CD4-positive, alpha-beta T cell treated with Interleukin-12 subunit alpha and Interleukin-12 subunit beta, for 1 hour (primary cell): ENCODE measurements at places on chromosomes 4 and X.
A peak's percentile ranks its signal among the peaks of the same experiment; 100 is the strongest.

GRCh38 chr4:954211-955020, 19.0 kb downstream of the DGKQ start:
- DNase-seq: no peak

DNA sequence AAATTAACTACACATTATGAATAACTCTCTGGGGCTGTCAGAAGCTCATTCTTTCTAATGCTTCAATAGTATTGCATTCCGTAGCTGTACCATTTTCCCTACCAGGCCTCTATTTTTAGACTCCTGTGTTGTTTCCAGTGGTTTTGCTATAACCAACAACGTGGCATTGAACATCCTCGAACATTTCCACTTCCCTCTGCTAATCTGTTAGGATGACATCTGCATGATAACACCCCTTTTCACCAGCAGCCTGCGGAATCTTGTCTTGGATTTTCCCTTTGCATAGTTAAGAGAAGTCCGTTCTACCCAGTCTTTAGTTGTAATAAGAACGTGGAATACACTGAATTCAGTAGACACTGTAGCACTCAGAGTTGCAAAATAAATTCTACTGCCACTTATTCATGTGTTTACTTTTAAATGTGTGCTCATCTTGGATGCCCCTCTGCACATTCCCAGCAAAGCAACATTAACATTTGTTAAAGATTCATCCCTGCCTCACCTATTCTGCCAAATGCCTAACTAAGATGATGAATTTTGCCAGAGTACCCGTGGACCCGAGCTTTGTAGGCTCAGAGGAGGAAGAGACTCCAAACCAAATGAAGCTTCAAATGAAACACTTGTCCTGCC, 55.6 kb downstream of the SEL1L3 start:
- DNase-seq: no peak

GRCh38 chrX:49725923-49726904, 30.4 kb upstream of the PAGE1 start:
- no peak for DNase-seq

DNA sequence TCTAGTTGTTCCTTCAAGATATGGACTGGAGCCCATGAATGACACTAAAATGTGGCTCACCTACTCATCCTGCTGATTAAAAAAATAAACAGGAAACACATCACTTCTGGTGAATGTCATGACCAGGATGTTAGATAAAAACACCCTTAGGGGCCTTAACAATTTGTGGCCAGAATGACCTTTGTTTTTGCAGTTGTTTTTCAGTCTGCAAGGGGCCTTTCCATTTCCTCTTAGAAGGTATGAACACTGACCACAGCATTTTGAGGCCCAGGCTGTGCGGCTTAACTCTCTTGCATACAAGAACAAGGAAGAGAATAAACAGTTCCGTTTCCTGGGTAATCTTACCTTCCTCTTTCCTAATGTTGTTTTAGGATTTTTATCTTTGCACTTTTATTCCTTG, 113.2 kb downstream of the IL1RAPL2 start:
- no peak for DNase-seq

DNA sequence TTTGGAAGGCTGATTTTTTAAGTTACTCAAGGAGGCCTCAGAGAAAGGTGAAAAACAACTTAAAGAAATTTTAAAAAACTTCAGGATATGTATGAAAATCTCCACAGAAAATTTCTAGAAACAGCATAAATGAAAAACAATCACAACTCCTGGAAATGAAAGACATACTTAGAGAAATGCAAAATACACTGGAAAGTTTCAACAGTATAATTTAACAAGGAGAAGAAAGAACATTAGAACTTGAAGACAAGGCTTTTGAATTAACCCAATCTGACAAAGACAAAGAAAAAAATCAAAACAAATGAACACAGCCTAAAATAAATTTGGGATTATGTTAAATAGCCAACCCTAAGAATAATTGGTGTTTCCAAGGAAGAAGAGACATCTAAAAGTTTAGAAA, 300.5 kb downstream of the ANTXR2 start:
- DNase-seq: no peak

- no peak for DNase-seq
Observed at GRCh38 chr4:106529348-106530023, 160.9 kb upstream of the GIMD1 start.

- no peak for DNase-seq
Observed at GRCh38 chr4:16056681-16057385, 27.0 kb downstream of the PROM1 start.

DNA sequence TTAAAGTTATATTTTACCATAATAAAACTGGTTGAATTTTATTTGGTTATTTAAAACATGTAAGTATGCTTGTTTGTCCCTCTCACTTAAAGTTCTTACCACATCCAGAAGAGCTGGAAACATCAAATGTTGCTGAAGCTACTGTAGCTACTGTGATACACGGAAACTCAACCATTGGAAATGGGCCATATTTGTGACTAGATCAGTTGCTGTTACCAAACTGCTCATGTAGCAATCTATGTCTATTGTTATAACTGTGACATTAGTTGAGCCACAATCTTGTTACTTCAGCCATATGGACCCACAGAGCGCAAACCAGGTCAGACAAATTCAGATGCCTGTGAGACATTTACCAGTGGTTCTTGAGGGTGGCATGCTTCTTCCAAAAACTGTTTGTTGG, 41.6 kb downstream of the NDNF start:
- DNase-seq: no peak

GRCh38 chrX:140492066-140492994, 12.5 kb downstream of the SOX3 start:
- no peak for DNase-seq

GRCh38 chrX:65586491-65586890, 51.9 kb upstream of the LAS1L start:
- no peak for DNase-seq

DNA sequence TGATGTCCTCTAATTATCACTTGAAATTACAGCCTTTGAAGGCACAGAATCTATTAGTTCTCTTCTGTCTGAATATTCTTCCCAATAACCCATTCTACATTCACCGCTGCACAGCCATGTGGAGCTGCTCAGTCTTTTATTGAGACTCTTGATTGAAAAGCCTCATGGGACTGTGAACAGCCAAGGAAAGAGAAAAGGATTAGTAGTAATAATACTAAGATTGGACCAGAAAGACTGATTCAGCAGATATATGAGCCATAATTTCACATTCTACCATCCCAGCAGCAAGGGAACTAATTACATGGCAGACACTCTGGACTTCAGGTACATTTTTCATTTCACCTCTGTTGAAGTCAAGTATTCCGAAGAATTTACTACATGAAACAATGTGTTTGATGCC, 2471.7 kb downstream of the ARAP2 start:
- no peak for DNase-seq

DNA sequence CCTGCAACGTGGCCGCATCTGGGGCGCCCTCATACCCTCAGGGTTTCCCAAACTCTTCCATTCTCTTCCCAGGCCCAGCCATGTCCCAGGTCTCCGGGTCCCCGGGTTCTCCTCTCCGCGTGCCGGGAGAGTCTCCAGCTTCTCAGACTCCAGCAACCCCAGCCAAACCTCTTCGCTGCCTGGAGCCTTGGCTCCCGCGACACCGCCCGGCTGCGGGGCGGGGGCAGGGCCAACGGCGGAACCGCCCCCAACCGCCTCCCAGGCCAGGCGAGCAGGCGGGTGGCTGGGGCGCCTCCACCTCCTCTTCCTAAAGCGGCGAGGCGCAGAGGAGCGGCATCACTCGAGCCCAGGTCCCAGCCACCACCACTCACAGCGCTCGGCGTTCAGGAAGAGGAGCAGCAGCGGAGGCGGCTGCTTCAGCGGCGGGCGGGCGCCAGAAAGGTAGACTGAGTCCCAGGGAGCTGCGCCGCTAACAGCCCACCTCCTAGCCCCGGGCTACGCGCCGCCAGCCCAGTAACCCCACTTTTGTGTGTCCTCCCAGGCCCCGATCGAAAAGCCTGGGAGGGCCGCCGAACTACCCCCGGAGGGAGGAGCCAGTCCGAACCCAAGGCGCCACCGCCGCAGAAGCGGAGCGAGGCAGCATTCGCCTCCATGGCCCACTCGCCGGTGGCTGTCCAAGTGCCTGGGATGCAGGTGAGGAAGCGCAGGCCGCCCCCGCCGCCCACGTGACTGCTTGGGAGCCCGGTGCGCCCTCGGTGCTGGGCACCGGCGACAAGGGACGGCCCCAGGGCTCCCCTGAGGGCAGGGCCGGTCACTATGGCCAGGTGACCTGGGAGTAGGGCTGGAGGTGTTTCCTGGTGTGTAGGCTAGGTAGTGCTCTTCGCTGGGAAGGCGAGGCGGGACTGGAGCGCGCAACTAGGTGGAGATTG, at the start of gene STK26:
Gene STK26, plus strand, starts transcription at position 336 of the 929 bp plus-strand sequence. Its CDS starts 316 bp downstream, at position 652.
- DNase-seq: peak; percentile 80

DNA sequence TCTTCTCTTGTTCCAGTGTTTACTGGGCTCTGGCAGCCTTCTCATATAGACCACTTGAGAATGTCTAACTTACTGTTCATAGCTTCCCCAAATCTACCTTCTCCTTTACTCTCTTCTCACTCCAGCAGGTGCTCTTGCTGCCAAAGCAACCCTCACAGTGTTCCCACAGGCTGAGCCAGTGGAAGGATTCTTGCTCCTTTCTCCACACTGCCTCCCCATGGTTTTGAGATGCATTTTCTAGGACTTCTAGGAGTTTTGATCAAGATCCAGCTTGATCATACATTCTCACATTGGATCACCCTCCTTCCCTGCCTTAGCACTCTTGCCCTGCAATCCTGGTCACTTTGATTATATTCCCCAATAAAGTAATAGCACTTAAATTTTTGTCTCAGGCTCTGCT, 230.8 kb downstream of the TMEM47 start:
- DNase-seq: no peak

DNA sequence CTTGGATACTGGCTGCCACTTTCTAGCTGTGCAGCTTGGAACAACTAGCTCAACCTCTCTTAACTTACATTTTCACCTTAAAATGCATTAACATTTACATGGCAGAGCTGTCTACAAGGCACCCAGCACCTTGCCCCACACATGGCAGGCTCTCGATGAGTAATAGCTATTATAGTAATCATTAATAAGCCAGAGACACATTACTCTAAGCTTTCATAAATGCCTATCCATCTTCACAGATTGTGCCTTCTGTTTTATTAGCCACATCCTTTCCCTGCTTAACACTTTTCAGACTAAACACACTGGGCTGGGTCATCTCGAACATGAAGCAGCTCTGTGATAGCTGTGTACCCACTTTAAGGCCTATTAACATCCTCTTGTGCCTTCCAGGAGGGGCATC, 83.8 kb upstream of the UCP1 start:
- no peak for DNase-seq

DNA sequence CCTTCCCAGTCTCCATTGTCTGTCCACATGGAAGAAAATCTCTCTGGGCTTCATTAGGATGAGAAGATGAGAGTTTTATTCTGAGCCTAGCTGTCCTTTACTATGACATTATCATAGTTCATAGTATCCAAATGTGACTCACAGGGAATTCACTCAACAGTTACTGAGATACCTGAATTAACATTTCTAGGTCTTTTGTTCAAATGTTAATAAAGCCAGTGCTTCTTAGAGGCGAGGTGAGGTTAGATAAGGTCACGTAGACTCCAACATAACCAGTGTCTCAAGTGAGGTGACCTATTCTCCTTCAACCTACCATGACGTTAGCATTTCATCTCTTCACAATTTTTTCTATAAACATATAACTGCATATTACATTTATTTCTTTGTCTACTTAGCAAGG, 67.2 kb downstream of the PALLD start:
- DNase-seq: no peak

- no peak for DNase-seq
Observed at GRCh38 chrX:112614640-112615039, 65.1 kb downstream of the LHFPL1 start.

GRCh38 chr4:111268769-111269414, 646.0 kb upstream of the PITX2 start:
- DNase-seq: no peak

- peak; percentile 4 for DNase-seq
Observed at GRCh38 chr4:107862658-107863057, 37.9 kb downstream of the SGMS2 start.

- DNase-seq: no peak
Observed at GRCh38 chrX:48794911-48795515, 6.9 kb upstream of the HDAC6 start.

DNA sequence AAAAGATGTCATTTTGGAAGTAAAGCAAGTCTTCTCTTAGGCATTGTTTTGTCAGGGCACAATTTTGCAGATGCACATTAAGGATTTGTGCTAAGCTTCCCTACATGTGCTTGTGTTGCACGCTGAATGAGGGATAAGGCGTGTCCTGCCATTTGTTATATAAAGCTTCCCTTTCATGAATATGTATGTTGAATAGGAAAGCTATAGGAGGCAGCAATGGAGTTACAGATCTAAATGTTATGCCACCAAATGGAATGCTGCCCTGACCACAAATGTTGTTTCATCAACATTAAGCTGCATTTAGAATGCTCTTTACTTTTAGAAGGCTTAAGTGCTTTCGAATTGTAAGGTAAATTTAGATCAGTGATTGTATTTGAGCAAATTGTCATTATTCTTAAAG, 20.9 kb downstream of the SGMS2 start:
- no peak for DNase-seq

- no peak for DNase-seq
Observed at GRCh38 chr4:110124711-110125110, 73.7 kb downstream of the ELOVL6 start.

DNA sequence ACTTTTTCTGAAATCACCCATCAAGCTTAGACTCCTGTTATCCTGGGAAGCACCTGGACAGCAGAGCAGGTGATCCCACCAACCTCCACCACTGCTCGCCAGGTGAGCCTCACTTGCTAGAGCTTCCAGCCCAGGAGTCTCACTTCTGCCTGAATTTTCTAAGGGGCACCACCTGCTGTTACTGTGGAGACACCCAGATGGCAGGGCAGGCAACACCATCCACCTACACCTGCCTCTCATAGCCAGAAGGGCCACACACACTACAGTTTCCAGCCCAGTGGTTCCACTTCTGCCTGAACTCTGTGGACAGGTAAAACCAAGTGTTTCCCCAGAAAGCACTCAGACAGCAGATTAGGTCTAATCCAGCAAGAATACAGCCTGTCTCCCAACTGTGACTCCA, 262.0 kb downstream of the ARAP2 start:
- no peak for DNase-seq

DNA sequence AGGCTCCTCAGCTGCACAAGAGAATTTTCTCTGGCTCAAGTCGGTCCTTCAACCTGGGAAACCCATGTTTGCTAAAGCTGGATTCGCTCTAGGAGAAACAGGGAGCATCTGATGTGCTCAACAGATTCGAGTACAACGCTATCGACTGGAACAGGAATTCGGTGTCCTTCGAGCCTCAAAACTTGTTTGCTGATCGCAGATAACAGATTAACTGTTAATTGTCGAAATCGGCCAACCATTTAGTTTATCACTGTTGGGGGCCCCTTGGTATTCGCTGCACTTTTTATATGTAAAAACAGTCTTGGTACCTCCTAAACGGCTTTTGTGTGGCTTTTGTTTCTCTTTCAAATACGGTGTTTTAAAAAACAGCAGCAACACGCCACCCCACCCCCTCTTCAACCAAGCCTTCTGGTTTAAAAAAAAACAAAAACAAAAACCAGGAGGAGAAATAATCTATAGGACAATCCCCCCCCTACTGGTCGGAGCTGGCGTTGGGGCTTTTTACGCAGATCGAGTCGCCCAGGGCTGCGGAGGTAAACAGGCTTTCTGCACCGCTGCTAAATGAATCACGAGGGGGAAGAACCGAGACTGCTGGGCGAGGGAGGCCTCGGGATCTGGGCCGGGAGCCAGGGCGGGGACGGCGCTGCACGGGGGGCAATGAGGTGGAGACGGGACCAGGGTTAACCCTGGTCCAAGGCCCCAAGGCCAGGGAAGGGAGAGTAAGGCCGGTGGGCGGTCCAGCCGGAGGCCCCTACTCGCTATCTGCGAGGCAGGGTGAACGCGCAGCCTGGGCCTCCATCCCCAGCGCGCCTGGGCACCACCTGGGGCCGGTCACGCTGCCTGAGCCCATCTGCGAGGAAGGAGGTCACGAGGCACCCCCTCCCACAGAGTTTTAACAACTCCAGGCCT, 71.7 kb upstream of the BCOR start:
- DNase-seq: peak; percentile 85
